ENCODE measurements at places on chromosomes 2 and 18. TPM values are rescaled to one million over a fixed set of nuclear protein-coding genes. Genes with fewer than 3 reads are reported as not detected.

Gene LIMS1
- 73.3 TPM for total RNA-seq

- DNase-seq, result no peak
These were observed 20.1 kb downstream of the GPR35 start for GRCh38 chr2:240645346-240645745.

Gene UGT1A3
- 9.0 TPM for total RNA-seq

Gene NAT8
- total RNA-seq, result not detected

Gene PLEK
- total RNA-seq, result 13.2 TPM

DNA sequence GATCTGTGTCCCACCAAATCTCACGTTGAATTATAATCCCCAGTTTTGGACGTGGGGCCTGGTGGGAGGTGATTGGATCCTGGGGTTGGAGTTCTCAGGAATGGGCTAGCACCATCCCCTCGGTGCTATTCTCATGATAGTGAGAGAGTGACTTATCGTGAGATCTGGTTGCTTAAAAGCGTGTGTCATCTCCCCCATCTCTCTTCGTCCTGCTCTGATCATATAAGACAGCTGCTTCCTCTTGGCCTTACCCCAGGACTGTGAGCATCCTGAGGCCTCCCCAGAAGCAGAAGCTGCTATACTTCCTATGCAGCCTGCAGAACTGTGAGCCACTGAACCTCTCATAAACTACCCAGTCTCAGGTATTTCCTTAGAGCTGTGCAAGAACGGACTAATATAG, 163.7 kb upstream of the NDUFV2 start:
- DNase-seq, result no peak

GRCh38 chr2:44942304-44943030, 965 bp downstream of the SIX3 start:
- no peak for DNase-seq

Gene MOGAT1
- not detected for total RNA-seq

DNA sequence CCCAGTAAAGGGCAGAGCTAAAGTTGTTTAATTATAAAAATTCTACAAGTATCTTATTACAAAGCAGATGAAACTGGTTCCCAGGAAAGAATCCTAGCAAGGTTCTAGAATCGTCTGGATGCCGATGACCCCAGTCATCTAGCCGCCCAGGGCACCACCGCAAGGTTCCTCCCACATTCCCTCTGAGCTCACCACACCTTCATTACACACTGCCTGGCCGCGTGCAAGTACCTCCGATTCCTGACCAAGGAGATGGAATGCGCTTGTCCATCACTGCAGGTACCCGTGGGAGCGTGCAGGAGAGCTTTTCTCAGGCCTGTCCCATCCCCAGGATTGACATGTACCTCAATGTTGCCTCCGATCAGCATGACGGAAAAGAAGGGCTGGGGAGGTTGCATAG, 158.5 kb downstream of the LAMA1 start:
- no peak for DNase-seq

Gene ZNF396
- total RNA-seq, result 7.6 TPM

- DNase-seq, result no peak
These were observed 293.0 kb upstream of the SPHKAP start for GRCh38 chr2:228474466-228474865.

- no peak for DNase-seq
These were observed 49.2 kb upstream of the TUBA3D start for GRCh38 chr2:131426727-131427126.

GRCh38 chr18:2002604-2003003, 568.7 kb downstream of the METTL4 start:
- DNase-seq, result no peak

Gene GALNT14
- total RNA-seq, result not detected
